CD4-positive, alpha-beta T cell treated with Interleukin-6 for 4 hours (primary cell): ENCODE measurements at places on chromosomes 3 and 15.

- no peak for DNase-seq
These were observed 943.8 kb downstream of the VGLL3 start for GRCh38 chr3:86047161-86047560.

DNA sequence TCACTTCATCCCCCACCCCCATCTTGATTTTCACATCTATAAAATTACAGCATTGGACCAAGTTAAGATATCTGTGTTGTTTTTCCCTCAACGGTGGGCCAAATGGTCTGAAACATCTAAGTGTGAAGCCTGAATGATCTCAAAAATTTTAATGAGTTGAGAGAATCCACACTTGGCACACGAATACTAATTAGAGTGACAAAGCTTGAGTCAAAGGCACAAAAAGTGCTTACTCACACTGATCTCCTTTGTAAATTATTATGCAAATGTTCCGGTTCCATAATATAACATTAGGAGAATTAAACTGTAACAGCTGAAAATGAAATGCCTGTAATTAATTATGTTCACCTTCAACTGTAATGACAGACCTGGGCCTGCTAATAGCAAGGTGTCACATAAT lies 33.6 kb downstream of the GPR176 start:
- no peak for DNase-seq

GRCh38 chr3:138949002-138949418 lies 2.0 kb downstream of the FOXL2NB start:
- no peak for DNase-seq

DNA sequence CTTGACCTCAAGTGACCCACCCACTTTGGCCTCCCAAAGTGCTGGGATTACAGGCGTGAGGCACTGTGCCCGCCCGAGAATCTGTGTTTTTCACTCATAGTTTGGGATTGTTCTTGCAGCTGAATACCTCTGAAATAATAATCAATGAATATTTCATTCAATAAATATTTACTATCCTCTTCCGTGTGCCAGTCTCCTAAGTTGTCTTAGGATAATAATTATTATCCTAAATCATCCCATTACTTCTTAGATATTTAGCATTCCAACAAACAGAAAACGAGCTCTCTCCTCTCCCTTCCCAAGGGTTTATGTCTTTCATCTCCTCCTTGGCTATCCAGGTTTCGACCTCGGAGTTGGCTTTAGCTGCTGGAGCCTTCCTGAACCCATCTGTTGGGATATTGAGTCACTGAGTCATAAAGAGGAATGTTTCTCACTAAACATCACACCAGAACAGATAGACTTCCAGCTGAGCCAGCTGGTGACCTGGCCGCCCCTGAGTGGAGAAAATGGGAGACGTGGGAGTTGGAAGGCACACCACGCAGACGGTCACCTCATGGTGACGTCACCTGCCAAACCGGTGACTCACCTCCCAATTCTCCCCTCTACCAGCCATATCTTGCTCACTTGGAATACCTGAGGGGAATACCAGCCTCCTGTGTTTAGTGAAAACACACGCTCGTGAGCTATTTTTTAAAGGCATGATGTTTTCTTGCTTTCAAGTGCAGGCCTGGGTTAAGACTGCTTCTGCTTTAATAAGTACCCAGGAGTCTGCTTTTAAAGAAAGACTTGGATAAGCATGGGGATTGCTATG lies 43.9 kb downstream of the BHLHE40 start:
- DNase-seq: no peak

- no peak for DNase-seq
These were observed 171.7 kb downstream of the ABHD5 start for GRCh38 chr3:43862470-43862869.

GRCh38 chr3:141178026-141178425 lies 53.6 kb upstream of the PXYLP1 start:
- DNase-seq: no peak

GRCh38 chr3:173891272-173892100 lies 493.9 kb downstream of the NLGN1 start:
- DNase-seq: no peak

DNA sequence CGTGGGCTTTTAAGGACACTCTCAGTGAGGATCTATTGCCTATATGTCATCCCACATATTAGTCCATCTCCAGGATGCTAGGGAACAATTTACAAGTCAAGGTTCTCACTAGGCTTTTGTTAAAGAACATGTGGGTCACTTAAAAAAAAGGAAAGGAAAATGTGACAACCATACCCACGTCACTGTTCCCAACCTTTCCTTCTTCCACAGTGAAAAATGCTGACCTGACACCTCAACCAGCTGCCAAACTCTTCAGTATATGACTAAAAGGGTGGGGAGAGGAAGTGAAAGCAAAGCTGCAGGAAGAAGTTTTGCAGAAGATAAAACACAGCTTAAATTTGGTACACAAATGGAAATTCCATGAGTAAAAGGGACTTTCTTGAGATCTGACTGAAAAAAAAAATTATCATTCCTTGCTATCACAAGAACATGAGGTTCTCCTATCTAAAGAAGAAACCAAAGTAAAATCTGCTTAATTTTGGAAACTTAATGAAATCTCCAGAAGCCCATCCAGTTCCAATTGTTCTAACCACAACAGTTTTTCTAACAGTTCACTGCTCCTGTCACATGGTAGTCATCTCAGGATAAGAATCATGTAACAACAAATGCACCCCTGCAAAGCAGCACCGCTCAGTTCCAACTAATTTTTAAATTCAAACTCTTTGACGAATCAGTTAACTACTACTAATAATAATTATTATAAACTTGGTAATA lies 117.0 kb upstream of the TSPAN3 start:
- no peak for DNase-seq

DNA sequence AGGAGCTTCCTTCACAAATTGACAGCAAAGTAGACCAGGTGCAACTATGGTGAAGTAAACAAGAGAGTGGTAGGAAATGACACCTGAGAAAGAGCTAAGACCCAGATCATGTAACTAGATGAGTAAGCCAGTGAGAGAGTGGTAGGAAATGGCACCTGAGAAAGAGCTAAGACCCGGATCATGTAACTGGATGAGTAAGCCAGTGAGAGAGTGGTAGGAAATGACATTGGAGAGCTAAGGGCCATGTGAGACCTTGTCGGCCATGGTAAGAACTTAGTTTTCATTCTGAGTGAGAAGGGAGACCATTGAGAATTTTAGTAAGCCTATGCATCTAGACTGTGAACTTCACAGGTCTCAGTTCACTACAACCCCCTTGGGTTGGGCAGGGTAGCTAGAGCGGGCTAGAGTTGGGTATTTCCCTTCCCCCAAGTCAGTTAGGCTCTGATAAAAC lies 5.4 kb upstream of the SENP7 start:
- DNase-seq: peak; percentile 63

- DNase-seq: no peak
These were observed 5.4 kb downstream of the GDPGP1 start for GRCh38 chr15:90239371-90239770.

- no peak for DNase-seq
These were observed 3.1 kb upstream of the RAD54L2 start for GRCh38 chr3:51535146-51536019.

DNA sequence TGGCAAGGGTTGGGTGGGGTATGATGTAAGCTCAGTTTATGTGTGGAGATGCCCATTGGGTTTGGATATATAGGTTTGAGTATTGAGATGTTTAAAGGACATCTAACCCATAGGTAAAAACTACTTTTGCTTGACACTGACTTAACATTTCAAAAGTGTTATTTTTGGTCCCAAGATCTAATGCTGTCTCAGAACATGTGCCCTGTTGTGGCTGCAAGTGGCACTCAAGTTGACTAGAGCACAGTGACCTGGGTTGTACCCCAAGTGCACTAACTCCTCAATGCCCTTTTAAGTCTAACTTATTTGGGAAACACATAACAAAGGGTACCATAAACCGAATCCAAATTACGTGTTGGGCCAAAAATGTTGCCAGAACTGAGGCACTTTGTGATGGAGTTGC lies 56.5 kb upstream of the CCR4 start:
- DNase-seq: no peak

DNA sequence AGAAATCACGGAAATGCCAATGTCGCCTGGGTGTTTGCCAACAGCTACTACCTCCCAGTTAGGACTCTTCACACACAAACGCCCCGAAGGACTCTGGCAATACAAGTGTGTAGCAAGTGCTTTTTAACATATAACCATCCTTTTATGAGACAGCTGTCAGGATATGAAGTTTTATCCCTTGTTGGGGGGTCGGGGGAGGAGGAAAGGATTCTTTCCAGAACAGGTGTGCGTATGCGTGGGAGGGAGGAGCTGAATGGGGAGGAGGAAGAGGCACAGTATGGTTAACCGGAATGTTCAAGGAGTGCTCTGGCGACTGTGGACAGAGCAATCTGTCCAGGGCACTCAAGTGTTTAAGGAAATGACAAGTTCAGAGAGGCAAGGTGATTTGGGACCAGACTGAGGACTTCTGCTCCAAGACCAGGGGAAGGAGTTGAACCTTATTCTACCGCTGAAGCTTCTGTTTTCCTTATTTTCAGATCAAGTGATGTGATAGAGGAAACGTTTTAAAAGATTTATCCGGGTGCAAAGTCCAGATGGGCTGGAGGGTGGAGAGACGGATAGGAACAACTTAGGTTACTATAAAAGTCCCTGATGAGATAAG lies 1.3 kb downstream of the TSPAN3 start:
- DNase-seq: no peak

- DNase-seq: no peak
These were observed 621.4 kb downstream of the PDCD6IP start for GRCh38 chr3:34419801-34420200.
